ENCODE measurements at places on chromosomes 5 and 9. TPM values are rescaled to one million over a fixed set of nuclear protein-coding genes. Genes with fewer than 3 reads are reported as not detected.

GRCh38 chr5:80919678-80920196 lies 40.4 kb upstream of the RASGRF2 start:
- DNase-seq = no peak

GRCh38 chr9:105005186-105005585 lies 77.2 kb upstream of the ABCA1 start:
- no peak for DNase-seq

- DNase-seq = no peak
Observed at GRCh38 chr5:122173474-122174415, 44.4 kb downstream of the ZNF474 start.

TLX3 gene
- not detected for total RNA-seq

GRCh38 chr9:29006628-29007027 lies 1433.3 kb upstream of the C9orf72 start:
- DNase-seq = no peak

ZNG1A gene
- 32.8 TPM for total RNA-seq

TMEFF1 gene
- total RNA-seq = not detected

NSG2 gene
- total RNA-seq = not detected

- no peak for DNase-seq
Observed at GRCh38 chr5:16961131-16961530, 25.0 kb upstream of the MYO10 start.

DNA sequence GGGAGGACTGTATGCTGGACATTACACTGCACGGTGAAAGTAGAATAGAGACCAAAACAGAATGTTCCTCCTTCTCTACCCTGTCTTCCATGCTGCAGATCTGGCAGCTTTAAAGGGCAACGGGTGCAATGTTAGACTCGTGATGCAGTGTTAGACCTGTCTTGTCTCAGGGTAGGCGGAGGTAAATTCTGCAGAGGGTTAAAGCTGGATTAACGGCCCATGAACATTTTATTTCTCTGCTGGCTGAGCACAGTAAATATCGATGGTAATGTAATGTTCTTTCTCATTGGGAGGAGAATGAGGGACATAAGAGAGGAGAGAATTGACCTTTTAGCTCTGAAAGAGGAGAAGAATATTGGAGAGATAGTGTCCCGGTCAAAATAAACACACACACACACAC lies 178.9 kb downstream of the NMUR2 start:
- no peak for DNase-seq

DNA sequence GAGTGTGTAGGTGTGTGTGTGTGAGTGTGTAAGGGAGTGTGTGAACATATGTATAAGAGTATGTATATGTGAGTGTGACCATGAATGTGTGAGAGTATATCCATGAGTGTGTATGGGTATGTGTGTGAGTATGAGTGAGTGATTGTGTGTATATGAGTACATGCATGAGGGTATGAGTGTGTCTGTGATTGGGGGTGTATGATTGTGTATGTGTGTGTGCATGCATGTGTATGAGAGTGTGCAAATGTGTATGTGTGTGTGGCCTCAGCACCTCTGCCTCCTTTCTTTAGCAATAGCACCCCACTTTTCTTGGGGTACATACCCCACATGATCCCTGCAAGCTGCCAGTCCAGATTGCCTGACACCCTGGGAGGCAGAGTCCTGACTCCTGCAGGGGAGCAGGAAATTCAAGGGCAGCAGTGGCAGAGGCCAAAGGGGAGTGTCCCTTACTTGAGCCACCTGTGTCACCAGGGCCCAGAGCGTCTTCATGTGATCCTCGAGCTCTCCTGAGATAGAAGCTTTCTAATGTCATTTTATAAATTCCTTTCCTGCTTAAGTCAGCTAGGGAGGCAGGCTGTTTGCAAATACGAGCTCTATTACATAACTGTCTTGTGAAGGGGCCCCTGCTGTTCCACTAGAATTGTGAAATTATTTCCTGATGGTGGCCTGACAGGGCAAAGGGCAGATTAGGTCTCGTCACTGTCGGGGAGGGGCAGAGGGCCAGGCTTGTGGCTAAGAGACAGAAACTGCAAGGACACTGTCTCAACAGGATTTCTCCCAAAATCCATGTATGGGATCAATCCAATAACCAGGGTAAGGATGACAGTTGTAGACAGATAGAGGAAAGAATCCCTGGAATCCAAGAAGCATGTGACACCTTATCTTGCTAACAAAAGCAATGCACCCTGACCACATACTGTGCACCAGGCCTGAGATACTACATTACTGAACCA lies 389.1 kb downstream of the GADD45G start:
- DNase-seq = no peak

DNA sequence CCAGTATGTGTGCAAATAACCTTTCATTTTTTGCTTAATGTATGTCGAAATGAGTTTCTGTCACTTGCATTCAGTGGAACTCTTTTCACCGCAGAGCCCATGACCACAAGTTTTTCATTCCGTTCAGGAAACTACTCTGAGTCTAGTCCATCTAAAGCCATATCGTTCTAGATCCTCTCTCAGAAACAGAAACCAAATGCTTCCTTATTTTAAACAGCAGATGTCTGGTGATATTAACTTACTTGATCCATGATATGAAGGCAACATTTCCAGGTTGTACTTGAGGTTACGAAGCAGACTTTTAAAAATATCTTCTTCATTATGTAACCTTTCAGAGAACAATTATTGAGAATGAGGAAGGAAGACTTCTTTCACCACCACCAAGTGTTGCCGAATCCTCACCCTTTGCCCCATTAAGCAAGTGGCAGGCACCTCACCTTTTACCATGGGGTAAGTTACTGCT lies 72.4 kb upstream of the GNAQ start:
- peak; percentile 80 for DNase-seq

RGS7BP gene
- total RNA-seq = not detected

GRCh38 chr5:133754575-133755169 lies 142.3 kb upstream of the FSTL4 start:
- peak; percentile 40 for DNase-seq

GRCh38 chr5:60446917-60447316 lies 253.0 kb downstream of the DEPDC1B start:
- no peak for DNase-seq

DNA sequence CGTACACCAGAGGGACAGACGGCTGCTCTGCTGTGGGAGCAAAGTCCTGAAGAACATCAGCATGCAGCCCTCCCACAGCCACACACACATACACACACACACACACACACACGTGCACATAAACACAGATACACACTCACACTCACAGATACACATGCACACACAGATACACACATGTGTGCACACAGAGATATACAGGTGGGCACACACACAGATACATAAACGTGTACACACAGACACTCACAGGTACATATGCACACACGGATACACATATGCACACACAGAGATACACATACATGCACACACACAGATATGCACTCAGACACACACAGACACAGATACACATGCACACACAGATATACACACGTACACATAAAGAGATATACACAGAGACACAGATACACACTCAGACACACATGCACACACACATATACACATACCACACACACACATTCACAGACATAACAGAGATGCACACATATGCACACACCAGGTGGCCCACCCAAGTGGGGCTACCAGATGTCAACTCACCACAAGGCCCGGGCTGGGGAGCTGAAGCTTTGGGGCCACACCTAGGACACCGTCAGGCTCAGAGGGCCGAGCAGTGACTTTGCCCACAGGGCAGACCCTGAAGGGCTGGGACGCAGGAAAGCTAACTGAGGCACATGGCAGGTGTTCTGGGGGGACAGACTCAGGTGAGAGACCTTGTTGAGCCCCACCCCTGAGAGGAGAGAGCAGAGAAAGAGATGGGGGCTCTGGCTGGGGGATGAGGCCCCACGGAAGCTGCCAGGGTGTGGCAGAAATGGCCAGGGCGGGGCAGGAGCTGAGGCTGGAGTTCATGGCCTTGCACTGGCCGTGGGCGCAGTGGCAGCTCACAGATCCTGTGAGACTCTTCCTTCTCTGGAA lies 148.6 kb upstream of the PPP1R26 start:
- peak; percentile 11 for DNase-seq

- no peak for DNase-seq
Observed at GRCh38 chr5:64160201-64160600, 5.4 kb upstream of the RNF180 start.

DNA sequence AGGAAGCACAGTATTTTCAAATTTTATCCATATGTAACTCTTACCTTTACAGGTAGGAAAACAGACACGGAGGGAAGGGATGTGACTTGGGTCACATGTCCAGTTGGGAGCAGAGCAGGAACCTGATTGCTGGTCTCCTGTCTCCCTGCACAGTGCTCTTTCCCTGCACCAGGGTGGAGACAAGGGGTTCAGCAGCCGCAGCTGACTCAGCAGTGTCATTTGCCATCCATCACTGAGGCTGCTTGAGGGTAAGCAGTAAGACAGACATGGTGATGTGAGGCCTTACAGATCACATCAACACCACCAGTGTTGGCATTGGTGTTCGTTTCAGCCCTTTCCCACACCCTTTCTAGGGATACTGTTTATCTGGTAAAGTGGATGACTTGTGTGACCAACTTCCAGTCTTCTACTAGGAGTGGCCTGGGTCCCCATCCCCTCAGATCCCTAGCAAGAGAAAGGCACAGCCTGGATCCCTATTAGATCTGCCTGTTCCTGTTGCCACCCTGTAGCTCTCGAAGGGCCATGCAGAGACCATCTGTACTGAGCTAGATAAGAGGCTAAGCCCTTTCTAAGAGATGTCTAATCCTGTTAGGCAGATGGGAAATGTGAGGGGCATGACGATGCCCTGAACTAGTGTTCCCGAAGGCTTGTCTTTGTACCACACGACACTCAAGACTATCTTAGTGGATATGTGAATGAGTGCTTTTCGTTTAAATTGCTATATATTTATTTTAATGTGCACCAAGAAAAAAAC lies 29.1 kb downstream of the FRMPD1 start:
- DNase-seq = no peak

DNA sequence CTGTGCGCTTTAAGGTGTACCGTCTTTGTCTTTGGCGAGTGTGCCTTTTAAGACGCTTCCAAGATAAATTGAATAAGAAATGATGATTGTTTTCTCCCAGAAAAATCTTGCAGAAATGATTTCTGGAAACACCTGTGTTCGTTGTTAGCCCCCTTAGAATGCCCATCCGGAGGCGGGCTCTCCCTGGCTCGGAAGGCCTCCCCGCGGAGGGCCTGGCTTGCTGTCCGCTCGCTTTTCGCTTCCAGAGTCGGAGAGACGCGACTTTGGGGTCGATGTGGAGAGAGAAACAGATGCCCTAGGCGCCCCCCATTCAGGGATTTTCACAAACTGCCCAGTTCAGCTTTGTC lies 23.9 kb downstream of the LECT2 start:
- no peak for DNase-seq

- no peak for DNase-seq
Observed at GRCh38 chr5:80239680-80240367, 16.0 kb downstream of the SERINC5 start.

KIAA1958 gene
- total RNA-seq = 11.5 TPM

GFI1B gene
- not detected for total RNA-seq

GRCh38 chr5:126339215-126339805 lies 83.9 kb upstream of the GRAMD2B start:
- peak; percentile 73 for DNase-seq

DNA sequence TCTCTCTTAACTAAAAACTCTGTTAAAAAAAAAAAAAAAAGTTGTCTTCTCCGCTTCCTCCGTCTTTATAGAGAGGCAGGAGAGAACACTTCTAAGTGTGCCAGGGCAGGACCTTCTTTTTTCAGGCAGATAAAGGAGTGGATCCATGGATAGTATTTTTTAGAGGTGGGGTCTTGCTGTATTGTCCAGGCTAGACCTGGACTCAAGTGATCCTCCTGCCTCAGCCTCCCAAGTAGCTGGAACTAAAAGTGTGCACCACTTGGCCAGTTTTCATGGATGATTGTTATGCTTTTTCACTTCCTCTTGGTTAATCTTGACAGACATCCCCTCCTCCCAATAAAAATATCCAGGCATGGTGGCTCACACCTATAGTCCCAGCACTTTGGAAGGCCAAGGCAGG lies 20.0 kb upstream of the GNE start:
- no peak for DNase-seq

RUSC2 gene
- 2.3 TPM for total RNA-seq

DNA sequence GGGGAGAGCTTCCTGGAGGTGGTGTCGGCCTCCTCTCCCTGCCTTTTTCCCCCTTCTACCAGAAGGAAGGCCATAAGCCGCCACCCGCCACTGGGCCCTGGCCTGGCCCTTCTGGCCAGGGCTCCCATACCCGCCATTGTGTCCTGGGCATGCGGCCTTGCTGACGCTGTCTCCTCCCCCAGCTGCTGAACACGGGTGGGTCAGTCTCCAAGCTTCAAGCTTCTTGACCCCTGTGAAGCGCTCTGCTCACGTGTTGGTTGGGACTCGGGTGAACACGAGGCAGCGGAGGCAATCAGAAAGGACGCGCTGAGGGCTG lies 24.2 kb upstream of the UBAC1 start:
- DNase-seq = no peak

DNA sequence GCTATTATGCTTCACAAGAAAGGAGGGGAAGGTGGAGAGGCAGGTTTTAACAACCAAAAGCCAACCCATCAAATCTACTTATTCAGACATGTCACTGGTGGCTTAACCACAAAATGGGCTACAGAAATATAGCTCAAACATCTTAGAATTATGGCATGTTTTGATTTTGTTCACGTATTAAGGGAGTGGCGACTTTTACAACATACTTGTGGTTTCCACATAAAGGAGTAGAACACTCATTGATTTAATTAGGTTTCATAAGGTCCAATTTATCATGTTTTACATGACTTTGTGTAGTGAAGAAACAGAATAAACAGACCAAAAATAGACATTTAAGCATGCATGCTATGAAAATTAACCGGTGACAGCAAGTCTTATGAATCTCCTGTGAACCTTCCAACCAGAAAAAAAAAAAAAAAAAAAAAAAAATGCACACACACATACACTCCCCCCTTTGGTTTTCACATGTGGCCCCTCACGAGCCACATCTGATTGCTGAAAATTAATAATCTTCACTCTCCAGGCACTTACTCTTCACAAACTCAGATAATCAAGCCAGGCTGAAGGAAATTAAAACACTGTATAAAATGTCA lies 5.4 kb downstream of the ZNF608 start:
- no peak for DNase-seq

TIFAB gene
- total RNA-seq = not detected

DNA sequence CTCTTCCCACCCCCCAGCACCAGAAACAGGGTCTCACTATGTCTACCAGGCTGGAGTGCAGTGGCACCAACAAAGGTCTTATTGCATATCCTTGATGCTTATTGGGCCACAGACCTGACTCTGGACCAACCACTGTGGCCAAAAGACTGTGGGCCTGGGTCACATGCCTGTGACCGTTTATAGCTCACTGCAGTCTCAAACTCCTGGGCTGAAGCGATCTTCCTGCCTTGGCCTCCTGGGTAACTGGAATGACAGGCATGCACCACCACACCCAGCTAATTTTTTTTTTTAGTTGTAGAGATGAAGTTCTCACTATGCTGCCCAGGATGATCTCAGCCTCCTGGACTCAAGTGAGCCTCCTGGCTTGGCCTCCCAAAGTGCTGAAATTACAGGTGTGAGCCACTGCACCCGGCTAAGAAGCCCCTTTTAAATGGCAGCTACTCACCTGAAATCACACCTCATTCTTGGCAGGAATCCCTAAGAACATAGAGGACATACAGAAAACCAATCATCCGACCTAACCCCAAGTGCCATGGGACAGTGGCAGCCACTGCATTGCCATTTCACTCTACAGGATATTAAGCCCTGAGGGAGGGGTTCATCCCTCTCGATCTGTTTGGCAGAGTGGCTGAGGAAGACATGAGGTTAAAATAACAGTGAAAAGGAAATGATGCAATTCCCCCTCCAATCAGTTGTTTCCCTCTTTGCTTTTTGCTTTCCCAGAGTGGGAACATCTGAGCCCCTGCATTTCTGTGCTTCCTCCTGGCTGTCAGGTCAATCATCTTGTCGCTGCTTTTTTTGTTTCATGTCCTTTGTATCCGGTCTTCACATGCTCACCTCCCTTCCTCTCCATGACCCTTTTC lies 74.6 kb downstream of the LRRC70 start:
- no peak for DNase-seq

Data from activated CD8-positive, alpha-beta T cell treated with anti-CD3 and anti-CD28 coated beads, Interleukin-2, amount 10 ng/mL, durations not matched to agents 7 days and 5 days (primary cell).